Hepatocyte (in vitro differentiated cells): ENCODE measurements at places on chromosomes 13 and 19.
A peak's percentile ranks its signal among the peaks of the same experiment; 100 is the strongest.

DNA sequence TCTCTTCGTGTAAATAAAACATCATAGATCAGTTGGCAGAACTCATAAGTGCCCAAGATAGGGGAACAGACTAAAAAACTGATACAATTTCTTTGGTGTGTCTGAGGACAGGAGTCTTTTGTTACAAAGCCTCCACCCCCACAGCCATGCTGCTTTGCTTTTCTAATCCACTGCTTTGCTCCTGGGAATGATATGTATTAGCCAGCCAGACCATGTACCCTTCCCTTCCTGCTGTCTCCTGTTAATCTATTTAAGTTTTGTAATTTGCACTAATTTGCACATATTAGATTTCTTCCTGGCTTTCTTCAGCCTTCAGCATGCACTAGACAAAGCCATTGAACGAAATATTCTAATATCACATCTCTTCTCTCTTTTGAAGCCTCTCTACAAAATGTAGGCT is 130.5 kb downstream of the MAB21L1 start:
- no peak for DNase-seq

- DNase-seq: no peak
Observed at GRCh38 chr13:102984210-102984609, 82.0 kb downstream of the SLC10A2 start.

GRCh38 chr13:51539887-51540286 is 44.4 kb upstream of the WDFY2 start:
- no peak for DNase-seq

DNA sequence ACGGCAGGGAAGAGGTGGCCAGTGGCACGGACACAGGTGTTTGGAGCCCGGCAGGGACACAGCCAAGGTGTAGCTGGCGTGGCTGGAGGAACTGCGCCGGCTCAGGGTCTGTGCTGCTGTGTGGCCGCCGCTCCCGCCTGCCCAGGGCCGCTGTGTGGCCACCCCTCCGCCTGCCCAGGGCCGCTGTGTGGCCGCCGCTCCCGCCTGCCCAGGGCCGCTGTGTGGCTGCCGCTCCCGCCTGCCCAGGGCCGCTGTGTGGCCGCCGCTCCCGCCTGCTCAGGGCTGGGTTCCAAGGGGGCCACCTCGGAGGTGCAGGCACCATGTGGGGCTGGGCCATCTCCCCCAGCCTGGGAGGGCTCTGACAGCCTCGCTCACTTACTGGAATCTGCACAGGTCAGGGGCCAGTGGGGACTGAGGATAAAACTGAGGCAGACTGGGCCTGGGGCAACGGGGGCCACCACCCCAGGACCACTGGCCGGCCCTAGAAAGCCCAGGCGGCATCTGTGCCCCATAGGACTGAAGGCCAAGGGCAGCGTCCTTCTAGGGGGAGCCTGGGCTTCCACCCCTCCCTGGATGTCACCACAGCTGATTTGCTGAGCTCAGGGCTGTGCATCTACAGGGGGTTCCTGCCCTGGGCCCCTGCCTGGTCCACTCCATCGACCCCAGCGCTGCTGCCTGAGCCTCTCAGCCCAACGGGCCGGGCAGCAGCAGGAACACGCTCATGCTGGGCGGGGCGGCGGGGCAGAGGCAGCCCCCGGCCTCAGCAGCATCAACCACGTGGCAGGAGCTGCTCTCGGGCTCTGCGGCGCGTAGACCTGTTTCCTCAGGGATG is 21.5 kb downstream of the C13orf46 start:
- DNase-seq: no peak

DNA sequence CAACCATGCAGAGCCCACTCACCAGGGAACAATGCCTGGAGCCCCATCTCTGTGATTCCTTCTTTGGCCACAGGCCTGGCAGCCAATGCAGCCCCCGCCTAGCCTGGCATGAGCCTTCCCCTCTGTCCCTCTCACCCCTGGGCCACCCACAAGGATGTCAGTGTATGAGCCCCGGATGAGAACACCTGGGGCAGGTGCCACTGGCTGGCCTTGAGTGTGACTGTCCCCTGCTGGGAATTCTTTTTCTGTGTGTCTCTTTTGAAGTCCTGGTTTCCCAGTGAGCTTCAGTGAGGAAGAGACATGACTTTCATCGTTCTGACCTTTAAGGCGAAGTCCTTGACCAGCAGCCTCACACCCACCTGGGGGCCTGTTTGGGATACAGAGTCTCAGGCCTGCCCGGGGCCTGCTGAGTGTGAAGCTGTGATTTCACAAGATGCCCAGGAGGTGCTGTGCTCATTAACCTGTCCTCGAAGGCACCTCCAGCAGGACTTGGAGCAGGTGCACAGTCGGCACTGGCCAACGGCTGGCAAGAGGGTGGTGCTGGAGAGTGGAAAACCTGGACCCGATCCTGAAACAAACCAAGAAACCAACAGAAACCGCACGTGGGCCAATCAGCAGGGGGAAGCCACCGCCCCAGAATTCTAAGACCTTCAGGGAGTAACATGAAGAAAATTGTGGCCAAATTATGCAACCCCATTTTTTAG is 27.4 kb upstream of the SPACA7 start:
- no peak for DNase-seq

- no peak for DNase-seq
Observed at GRCh38 chr19:47475465-47475864, 3.8 kb upstream of the SLC8A2 start.

DNA sequence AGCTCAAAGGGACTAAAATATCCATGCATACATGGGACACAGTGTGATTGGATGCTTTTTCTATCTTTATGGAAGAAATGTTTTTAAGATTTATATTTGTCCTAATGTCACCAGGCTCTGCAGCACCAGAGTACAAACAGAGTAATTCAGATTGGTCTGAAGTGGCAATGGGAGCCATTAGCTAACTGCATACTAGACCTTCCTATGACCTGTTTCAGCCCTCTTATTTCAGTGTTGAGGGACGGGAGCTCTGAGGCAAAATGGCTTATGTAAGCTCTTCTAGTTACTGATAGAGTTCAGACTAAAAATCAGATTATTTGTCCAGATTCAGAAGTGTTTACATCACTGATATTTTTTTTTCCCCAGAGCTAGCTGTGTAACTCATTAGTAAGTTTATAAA is 4.9 kb downstream of the SLAIN1 start:
- DNase-seq: no peak

GRCh38 chr13:52665325-52665724 is 12.7 kb downstream of the SUGT1 start:
- DNase-seq: peak; percentile 23

- peak; percentile 92 for DNase-seq
Observed at GRCh38 chr19:51660975-51661600, 14.5 kb upstream of the SIGLEC14 start.

DNA sequence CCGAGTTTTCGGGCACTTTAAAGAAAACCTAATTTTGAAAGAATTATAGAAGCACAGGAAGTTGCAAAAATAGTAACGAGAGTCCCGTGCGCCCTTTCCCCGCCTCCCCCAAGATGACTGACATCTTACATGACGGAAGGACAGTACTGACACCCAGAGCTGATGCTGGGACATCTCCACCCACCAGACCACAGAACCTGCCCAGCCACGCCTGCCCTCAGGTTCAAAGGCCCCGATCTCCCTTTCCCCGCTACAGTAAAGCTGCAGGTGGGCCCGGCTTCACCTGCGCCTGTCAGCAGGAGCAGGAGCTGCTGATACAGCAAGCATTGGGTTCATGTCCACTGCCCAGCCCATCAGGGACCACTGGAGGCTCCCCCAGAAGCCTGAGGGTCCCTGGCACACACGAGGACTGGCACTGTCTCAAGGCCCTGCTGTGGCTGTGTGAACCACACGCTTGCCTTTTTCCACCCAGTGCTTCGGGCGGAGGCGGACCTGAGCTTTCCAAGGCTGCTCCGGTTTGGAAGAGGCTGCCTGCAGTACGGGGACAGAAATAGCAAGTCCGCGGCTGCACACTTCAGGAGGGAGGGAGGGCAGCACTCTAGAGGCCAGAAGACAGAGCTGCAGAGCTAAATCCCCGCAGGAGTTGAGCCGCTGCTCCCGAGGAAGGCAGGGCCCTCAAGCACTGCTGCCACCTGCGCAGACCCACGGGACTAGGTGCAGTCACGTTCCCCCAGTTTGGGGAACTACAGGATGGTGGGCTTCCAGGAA is 8.7 kb downstream of the MAP2K2 start:
- no peak for DNase-seq

DNA sequence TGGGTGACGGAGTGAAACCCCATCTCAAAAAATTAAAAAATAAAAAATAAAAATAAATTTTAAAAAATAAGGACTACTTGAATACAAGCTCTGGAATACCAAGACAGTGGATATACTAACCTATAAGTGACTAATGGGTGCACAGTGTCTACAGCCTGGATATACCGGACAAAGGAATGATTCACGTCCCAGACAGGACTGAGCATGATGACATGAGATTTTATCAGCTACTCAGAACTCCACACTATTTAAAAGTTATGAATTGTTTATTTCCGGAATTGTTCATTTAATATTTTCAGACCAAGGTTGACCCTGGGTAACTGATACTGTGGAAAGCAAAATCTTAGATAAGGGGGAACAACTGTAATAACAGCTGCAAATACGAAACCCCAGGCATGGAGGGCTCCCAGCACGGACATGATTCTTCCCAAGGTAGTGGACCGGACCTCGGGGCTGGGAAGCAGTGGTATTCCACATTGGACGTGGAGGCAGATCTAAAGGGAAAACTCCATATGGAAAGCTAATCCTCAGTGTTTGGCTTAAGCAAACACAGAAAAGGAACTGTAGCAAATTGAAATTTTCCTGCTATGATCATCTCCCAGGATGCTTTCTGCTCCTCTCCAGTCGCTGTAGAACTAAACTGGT is 102.6 kb upstream of the TSHZ3 start:
- DNase-seq: no peak

GRCh38 chr19:33794683-33795369 is 1.8 kb upstream of the KCTD15 start:
- no peak for DNase-seq

DNA sequence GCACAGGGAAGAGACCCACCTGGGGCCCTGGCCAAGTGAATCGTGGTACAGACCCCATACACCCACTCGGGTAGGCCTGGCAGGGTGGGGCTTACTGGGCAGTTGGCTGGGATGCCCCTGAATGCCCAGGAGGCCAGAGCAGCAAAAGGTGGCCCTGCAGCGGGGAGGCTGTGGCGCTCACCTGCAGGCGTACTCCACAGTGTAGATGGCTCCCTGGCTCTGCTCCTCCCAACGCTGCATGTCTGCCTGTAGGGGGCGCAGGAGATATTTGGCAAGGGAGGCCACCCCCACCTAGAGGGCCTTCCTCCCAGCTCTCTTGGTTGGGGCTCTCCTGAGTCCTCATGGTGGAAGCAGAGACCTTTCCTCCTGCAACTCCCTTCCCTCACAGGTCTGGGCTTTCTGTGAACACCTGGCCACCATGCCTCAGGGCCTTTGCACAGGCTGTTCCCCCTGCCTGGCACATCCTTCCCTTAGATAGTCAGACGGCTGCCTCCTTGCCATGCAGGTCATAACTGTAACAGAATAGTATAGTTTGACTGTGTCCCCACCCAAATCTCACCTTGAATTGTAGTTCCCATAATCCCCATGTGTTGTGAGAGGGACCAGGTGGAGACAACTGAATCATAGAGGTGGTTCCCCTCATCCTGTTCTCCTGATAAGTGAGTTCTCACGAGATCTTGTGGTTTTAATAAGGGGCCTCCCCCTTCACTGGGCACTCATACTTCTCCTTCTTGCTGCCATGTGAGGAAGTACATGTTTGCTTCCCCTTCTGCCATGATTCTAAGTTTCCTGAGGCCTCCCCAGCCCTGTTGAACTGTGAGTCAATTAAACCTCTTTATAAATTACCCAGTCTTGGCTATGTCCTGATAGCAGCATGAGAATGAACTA is 5.9 kb downstream of the BORCS8 start:
- peak; percentile 59 for DNase-seq
